Right ventricle myocardium superior (tissue), 1 donor: ENCODE measurements at places on chromosomes 16 and 17.

DNA sequence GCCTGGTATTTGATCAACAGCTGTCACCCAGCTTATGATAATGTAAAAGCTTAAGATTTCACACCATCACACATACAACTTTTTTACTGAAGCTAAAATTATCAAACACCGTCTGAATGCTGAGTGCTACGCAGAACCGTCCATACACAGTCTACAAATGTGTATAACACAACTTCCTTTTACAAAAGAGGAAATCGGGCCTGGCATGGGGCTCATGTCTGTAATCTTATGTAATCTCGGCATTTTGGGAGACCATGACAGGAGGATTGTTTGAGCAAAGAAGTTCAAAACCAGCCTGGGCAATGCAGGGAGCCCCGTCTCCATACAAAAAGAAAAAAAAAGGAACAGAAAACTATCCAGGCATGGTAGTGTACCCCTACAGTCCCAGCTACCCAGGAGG lies 19.6 kb upstream of the QRICH2 start:
- no peak for DNase-seq

GRCh38 chr16:78284957-78285434 lies 185.5 kb downstream of the WWOX start:
- no peak for DNase-seq

- no peak for DNase-seq
These were observed 64.6 kb downstream of the CYTH1 start for GRCh38 chr17:78717431-78717980.

- DNase-seq = no peak
These were observed 23.3 kb upstream of the SDR42E2 start for GRCh38 chr16:22139008-22139407.

DNA sequence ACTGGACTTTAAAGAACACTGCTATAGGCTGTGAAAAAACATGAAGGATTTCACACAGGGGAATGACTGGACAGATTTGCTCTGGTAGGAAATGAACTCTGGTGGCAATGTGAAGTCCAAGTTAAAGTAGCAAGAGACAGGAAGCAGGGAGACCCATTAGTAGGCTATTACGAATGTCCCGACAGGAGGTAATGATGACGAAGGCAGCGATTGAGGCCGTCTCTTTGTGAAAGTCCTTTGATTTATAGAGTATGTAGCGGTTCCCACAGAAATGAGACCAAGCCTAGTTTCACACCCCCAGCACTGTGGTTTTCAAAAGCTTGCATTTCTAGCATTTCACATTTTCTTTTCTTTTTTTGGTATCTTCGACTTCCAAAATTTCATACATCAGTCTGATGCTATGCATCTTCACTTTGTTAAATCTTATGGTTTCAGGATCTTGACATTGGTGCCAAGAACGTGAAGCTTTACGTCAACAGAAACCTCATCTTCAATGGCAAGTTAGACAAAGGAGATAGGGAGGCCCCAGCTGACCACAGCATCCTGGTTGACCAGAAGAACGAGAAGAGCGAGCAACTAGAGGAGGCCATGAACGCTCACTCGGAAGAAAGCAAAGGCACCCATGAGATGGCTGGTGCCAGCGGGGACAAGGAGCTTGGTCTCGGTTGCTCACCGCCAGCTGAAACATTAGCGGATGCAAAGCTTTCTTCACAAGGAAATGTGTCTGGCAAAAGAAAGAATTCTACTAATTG lies 189.8 kb downstream of the KATNIP start:
- no peak for DNase-seq

DNA sequence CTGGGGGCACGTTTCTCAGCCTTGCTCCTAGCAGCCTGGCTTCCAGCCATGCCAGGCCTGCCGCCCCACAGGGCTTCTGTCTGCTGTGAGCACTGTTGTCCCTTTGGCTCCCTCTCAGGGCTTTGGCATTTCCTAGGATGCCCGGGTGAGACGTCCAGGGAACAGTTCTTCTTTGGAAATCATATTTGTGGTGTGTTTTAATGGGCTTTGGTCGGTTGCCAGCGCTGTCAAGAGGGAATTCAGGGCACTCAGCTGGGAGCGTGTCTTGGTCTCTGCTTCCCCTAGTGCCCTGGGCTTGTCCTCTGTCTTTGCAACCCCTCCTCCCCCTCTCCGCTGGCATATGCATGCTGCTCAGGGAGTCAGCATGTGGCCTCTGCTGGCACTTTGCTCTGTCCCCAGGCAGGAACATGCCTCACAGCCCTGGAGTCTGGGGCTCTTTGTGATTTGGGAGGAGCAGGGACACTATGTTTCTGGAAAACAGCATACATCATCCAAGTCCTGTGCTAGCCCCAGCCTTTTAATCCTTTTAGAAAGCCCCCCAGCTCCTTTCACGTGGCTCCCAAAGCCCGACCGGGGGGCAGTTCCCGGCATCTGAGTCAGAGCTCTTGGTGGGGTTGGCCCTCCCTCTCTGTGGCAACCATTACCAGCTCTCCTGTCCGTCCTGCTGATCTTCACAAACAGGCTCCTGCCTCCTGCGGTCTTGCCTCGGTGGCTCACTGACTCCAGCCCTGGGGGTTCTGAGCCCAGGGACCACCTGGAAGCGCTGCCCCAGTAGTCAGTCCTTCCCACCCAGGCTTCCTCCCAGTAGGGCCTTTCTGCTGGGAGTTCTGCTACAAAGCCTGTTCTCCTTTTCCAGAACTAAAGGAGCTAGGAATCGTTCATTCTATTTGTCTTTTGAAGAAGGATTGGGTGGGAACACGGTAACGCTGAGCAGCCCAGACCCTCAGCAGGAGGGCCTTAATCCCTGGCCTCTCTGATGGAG lies 26.7 kb downstream of the SAP30BP start:
- peak; percentile 88 for DNase-seq

- DNase-seq = no peak
These were observed 81.1 kb upstream of the ALOX12 start for GRCh38 chr17:6914711-6915110.

DNA sequence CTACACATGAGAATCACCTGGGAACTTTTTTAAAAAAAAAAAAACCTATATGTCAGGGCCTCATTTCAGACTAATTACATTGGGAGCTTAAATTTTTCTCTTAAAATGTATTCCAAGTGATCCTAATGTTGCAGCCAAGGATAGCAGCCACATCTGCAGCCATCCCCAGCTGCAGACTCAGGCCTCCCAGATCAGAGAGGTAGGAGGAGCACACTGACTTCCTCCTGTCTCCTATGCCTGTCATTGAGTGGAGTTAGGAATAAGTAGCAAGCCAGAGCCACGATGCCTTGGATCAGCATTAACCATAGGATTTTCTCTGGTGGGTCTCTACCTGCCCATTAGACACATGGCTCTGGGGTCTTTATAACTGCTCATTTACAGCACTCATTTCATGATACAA lies 463.5 kb downstream of the HS3ST4 start:
- DNase-seq = no peak

GRCh38 chr16:84687715-84688114 lies 12.1 kb upstream of the USP10 start:
- DNase-seq = no peak

DNA sequence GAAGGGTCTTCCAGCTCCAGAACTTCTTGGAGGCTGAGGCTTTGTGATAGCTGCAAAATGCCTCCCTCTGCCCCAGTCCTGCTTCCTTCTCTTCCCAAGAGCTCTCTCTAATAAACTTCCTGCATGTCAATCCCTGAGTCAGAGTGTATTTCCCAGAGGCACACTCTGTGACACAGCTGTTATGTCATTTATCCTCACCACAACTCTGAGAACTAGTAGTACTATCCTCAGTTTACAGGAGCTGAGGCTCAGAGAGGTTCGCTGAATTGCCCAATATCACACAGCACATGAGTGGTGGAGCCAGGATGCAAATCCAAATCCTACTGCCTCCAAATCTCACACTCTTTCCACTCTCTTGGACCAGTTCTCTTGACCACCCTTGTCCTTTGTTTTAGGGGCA lies 20.0 kb downstream of the UNC45B start:
- DNase-seq = no peak
